ENCODE measurements at places on chromosomes 4 and X.

DNA sequence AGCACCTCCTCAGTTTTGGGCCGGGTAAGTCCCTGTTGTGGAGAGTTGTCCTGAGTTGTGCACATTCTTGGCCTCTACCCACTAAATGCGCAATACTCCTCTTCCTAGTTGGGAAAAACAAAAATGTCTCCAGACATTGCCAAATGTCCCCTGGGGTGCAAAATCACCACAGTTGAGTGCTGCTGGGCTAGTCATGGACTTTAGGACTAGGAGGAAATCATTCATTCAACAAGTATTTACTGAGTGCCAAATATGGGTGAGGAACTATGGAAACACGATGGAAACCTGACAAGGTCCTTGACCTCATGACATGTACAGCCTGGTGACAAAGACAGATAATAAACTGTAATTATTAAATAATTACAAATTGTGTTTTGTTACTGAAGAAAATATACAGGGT is 71.6 kb downstream of the STX18 start:
- no peak for DNase-seq

DNA sequence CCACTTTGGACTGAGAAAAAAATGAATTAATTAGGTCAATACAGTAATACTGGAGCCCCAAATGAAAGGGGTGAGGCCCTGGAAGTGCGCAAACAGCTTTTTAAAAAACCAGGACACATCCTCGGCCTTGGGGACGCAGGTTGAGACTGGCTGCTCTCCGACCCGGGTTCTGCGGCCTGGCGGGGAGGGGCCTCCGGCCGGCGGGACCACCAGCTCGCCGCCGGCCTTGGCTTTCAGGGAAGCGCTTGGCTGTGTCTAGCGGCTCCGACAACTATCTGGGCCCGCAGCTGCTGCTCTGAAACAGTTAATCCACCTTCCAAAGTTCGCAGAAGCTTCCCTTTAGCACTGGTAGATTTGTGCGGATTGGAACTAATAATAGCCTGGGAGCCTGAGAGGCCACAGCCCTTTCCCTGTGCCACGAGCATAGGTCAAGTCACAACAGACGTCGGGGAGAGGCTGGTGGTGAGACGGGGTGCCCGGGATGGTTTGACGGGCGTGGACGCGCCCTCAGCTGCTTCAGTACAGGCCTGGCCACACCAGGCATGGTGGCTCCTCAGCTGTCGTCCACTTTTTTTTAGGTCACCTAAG is 1.1 kb upstream of the SEL1L3 start:
- DNase-seq = no peak

DNA sequence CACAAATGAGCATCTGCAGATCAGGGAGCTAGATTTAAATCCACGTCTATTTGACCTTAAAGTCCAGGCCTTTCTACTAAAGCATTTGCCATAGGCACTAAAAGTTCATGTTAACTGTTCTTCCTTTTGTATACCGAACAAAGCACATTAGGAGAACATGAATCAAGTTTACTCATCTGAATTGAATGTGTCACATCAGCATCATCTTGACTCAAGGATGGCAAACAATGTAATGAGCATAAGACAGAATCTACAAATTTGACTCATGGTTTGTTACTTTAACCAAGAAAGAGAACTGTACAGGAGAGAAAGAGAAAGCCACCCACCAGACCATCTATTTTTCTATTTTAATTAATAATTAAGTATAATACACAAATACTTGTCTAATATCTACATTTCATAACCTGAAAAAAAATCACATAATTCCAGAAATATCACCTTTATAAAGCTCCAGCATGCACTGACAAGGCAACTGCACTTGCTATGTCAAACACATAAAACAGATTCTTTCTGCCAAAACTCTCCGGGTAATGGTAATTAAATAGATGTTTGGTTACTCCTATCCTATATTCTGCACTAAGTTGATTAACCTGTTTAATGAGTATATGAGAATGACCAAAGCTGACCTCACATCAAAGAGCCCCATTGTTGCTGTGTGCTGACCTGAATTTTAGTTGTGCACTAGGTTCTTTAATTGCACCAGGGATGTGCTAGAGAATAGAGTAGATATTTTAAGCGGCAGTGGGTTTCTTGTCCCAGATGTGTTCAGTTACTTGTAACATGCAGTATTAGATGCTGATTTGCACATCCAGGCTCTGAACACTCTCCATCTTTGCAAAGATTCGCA is 42.5 kb upstream of the LEF1 start:
- DNase-seq = no peak

GRCh38 chr4:80266902-80267380 is 477 bp downstream of the FGF5 start:
- no peak for DNase-seq

GRCh38 chr4:112502871-112503270 is 13.1 kb downstream of the NEUROG2 start:
- DNase-seq = no peak

GRCh38 chrX:49829016-49829415 is at the start of gene PAGE4:
Gene PAGE4, plus strand, starts transcription at chrX:49829303. Its CDS starts 1,126 bp downstream, at chrX:49830429.
- DNase-seq = no peak

- no peak for DNase-seq
Observed at GRCh38 chr4:85368932-85369331, 106.0 kb upstream of the ARHGAP24 start.

- no peak for DNase-seq
Observed at GRCh38 chrX:71198066-71198465, 25.0 kb upstream of the GJB1 start.

GRCh38 chrX:107677909-107678308 is 49.6 kb downstream of the PRPS1 start:
- DNase-seq = no peak

- DNase-seq = peak; percentile 63
Observed at GRCh38 chr4:138182838-138183426, 59.2 kb downstream of the SLC7A11 start.

DNA sequence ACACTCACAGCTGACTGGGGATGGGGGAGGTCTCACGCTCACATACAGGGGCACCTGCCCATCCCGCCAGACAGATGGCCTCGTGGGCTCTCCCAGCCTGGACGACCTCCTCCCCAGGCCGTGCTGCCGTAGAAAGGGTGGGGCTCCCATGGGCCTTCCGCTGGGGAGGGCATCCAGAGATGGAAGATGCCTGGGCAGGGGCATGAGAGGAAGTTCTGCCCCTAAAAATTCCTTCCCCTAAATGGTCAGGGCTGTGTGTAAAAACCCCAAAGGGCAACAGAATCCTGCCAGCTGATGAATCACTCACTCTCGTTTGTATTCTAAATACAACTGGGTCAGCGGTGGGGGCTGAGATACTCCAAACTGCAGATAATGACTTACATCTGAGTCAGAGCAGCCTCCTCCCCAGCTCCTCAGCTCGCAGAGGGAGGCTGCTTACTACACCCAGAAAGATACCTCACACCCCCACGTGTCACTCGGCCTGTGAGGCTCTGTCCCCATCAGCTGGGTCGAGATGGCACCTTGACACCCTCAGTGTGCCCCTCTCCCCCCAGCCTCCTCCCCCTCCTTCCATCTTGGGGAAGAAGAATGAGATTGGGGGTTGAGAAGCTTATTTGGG is 10.1 kb downstream of the WDR1 start:
- no peak for DNase-seq

GRCh38 chr4:109005523-109005922 is 242.7 kb upstream of the ETNPPL start:
- no peak for DNase-seq

DNA sequence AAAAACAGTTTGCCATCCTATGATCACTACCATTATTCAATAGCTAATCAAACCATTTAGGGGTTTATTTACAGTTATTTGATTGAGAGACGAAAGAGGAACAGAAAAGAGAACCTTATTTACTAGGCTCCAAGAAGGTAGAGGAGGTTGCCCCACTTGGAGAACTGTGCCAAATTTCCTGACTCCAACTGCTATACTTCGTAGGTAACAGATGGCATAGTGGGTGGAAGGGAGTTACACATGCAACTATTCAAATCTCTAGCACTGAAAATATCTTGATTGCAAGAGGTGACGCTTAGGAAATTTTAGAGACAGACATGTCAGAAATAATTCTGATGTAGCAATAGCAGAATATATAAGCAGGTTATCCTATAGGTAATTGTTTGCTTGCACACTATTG is 38.0 kb upstream of the TMPRSS11F start:
- no peak for DNase-seq

DNA sequence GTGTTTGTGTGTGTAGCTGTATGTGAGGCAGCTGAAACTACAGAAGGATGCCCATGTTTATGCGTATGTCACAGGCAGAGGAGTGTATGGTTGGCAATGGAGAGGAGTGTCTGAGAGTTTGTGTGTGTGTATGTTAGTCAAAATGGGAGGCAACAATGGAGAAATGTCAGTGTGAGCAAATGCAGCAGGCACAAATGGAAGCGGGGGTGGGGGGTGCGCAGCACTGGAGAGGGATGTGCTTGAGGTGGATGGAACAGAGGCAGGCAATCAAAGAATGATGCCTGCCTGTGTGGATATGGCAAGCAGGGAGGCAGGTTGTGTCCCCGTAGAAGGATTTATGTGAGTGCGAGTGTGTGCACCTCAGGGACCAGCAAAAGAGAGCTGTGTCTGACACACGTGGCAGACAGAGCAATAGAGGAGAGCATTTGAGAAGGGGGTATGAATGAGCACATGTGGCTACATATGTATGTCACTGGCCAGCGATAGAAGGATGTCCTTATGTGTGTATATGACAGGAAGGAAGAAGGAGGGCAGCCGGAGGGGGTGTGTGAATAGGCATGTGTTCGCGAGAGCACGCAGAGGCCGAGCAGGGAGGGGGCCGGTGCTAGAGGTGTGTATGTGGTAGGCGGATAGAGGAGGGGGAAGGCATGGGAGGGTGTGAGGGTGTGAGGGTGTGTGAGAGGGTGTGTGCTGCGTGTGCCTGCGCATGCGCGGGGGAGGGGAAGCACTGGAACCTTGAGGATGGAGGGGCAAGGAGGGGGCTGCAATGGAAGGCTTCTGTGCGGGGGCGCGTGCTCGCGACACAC is 1.1 kb downstream of the PJA1 start:
- DNase-seq = no peak

GRCh38 chr4:110216129-110216528 is 17.7 kb upstream of the ELOVL6 start:
- DNase-seq = no peak

DNA sequence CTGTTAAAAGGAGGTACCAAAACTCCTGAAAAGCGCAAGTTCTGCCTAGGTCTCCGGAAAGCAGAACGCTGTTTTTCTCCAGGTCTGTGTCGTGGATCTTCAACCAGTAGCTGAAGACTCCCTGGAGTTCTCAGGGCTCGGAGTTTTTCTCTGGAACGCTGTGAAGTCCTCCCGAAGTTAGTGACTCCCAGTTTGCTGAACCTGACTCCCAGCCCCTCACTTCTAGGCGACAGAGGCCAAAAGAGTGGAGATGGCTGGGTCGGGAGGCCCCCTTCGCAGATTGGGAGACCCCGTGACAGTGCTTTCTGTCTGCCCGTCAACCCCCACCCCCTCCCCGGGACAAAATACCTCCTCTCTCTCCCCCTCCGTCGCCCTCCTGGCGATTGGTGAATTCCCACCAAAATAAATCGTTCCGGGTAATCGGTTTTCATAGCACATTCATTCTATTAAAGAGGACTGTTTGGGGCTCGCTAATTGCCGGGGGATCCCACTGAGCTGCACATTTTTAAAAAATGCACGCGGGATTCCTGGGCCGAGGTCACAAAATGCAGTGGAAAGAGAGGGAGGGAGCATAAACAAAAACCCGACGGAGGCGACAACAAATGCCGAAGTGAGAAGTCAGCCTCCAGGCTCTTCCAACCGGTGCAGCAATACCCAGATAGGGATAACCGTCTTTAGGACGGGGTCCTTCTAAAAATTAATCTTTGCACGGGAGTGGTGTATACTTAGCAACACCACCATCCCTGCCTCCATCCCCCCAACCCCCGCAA is 4.0 kb upstream of the MSX1 start:
- DNase-seq = no peak

DNA sequence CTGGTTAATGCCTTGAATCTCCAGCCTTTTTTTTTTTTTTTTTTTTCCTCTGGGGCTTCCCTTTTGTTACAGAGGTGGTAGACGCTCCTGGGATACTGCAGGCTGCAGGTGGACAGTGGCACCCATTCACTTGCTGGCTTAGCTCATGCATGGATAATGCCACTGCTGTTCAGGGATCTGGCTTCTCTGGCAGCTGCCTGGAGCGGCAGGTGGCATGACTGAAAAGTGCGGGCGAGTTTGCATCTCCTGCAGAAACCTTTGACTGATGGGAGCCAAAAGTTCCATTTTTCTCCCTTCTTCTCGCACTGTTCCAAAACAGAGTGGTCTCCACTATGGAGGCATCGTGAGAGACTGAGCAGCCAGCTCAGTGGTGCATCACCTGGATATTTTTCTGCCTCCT is 5.9 kb upstream of the STIM2 start:
- DNase-seq = no peak

DNA sequence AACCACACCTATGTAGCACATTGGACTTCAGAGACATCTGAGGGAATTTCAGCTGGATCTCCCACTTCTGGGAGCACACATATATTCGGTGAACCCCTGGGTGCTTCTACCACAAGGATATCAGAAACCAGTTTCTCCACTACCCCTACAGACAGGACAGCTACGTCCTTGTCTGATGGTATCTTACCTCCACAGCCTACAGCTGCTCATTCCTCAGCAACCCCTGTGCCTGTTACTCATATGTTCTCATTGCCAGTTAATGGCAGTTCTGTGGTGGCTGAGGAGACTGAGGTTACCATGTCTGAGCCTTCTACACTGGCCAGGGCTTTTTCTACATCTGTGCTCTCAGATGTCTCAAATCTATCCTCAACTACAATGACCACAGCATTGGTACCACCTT is 45.7 kb downstream of the ADGRG4 start:
- no peak for DNase-seq

- no peak for DNase-seq
Observed at GRCh38 chr4:52425751-52426326, 233.3 kb downstream of the USP46 start.

- DNase-seq = no peak
Observed at GRCh38 chrX:109840585-109840984, 107.5 kb upstream of the ACSL4 start.

DNA sequence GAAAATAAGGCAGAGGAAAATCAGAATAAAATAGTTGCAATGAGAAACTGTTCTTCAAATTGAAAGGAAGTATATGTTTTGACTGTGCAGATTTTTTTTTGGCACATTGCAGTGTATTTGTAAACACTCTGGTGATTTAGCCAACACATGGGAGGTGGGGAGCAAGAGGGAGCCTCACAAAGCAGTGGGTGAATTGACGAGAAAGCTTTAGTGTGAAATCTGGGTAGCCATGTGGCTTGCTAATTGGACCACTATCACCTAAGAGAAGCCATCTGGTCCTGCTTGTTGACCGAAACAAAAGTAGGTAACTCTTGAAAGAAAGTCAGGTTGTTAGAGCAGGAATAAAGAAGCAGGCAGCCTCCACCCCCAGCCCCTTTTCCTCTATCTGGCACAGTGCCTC is 10.4 kb downstream of the CLCN5 start:
- DNase-seq = no peak

Data from MM.1S (cell line).